ENCODE measurements at places on chromosomes 7 and 10.
A peak's percentile ranks its signal among the peaks of the same experiment; 100 is the strongest.

- DNase-seq, result no peak
Observed at GRCh38 chr7:117808341-117808757, 64.9 kb downstream of the CTTNBP2 start.

DNA sequence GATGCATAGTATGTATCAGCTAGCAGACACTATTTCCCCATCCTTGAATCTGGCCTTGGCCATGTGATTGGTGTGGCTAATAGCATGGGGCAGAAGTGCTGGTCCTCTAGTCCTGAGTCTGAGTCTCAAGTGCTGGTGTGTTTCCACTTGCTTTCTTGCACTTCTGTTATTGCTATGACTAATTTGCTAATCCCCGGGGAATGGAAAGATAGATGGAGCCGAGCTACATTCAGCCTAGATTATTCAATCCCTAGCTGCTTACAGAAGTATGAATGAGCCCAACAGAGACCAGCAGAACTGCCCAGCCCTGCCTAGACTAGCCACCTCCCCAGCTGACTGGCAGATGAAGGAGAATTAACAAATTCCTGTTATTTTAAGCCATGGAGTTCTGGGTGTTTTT is 53.2 kb upstream of the SYPL1 start:
- DNase-seq, result no peak

DNA sequence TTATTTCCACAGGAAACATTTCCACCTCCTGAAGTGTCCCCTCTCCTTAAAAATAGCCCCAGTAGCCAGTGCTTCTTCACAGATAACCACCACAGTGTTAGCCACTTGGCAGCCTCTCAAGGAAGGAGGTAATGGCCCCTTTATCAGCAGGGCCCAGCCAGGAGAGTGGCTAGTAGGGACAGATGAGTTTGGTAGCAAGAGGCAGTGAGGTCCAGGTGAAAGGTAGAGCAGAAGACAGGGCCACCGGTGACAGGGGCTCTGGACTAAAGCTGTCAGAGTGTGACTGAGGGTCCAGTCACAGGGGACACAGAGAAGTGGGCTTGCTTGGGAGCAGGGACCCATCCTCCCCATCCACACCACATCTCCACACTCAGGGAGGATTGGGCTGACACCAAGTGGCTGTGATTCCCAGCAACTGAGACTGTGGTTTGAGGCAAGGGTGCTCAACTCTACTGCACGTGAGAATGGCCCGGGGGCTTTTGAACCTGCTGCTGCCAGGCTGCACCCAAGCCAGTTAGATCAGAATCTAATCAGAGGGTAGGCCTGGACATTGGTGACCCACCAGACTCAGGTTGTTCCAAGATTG is 52.2 kb downstream of the C10orf120 start:
- DNase-seq, result no peak

DNA sequence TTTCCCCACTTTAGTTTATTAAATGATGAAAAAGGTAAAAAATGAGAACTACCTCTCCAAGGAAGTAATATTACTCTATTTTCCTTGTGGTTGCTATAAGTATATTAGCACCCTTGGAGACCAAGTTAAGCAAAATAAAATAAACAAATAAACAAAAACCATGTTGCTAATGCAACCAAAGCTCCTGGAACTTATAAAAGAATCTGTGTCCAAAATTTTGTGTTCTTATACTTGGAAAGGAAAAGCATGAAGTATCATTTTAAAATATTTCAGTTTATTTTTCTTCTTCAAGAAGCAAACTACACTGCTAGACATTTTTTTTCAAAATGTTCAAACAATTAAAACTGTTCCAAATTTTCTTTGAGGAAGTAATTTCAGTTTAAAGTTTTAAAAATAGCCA is 441.9 kb upstream of the LRRTM3 start:
- no peak for DNase-seq

- no peak for DNase-seq
Observed at GRCh38 chr10:125782616-125783015, 7.0 kb upstream of the MMP21 start.

DNA sequence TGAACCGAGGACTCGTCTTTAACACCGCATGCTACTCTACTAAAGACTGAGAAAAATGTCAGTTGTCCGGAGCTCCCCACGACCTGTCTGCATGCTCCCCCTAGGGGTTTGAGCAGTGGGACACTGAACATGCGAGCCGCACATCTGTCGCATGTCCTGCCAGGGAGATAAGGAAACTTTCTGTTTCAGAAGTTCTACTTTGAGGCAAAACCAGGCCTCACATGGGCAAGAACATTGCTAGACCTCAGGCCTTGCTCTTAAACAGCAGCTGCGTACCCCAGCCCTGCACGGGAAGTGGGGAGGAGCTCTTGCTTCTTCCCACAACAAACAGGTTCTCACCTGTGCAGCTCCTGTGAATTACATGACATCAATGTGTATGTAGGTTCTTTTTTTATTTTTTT is 30.3 kb upstream of the HERPUD2 start:
- peak; percentile 8 for DNase-seq

DNA sequence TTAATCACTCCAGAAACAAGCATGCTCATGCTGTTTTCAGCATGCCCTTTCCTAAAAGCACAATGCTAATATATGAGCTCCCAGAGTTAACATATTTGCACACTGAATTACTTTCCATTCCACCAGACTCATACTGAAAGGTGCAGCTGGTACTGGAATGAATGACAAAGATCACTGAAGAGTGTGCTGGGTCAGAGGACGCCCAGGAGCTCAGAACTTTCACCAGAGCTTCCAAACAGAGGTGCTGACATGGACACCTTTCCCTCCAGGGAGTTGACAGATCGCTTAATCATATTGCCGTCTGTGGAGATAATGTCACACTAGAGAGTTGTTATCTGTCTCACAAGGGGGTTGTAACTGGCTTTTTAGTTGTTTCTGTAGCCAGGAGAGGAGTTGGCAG is 292.9 kb downstream of the LHFPL3 start:
- DNase-seq, result no peak

DNA sequence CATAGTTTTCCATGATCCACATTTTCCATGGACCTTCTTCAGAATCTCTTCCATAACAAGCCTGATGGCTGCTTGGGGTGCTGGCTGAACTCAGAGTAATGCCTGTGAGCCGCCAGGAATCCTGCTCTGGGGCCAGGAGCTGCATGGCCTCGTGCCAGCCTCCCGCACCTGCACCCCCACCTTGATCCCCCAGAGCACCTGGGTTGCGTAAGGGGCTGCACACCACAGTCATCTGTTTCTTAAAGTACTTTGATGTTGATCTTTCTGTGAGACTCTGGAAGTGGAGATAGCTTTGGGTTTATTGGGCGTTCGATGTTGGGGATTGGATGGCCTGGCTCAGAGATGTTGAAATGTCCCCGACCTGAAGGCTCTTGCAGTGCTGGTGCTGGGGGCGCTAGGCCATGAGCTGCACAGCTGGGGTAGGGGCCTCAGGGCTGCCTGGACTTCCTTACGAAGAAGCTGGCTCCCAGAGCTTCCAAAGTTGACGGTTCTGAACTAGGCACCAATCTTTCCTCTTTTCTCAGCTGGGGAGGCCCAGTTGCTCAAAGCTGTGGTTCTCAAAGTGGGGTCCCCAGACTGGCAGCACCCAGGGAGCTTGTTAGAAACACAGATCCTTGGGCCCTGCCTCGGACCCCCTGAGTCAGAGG is 534.0 kb downstream of the DNAJB6 start:
- no peak for DNase-seq

DNA sequence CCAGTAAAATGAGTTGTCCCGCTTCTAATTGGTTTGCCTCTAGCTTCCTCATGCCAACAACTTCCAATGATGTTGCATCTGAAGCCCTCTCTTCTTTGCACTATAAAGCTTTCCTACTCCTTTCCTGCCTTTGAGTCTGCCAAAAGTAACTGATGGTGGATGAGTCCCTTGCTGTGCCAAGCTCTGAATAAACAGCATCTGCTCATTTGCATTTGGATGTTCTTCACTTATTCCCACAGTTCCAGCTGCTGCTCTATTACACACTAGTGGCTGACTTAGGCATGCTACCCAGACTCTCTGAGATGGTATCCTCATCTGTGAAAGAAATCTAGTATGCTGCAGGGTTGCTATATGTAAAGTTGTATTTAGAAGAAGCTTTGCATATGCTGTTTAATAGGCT is 24.9 kb downstream of the SFR1 start:
- DNase-seq, result no peak
